ENCODE measurements at places on chromosomes 12 and 14. TPM values are rescaled to one million over a fixed set of nuclear protein-coding genes. Genes with fewer than 3 reads are reported as not detected.

SLC2A3 gene
- 226 TPM for total RNA-seq

GNB3 gene
- 1.6 TPM for total RNA-seq

SMIM10L1 gene
- total RNA-seq, result 11.3 TPM

NR1H4 gene
- not detected for total RNA-seq

CD9 gene
- 47.4 TPM for total RNA-seq

SLC41A2 gene
- 16.4 TPM for total RNA-seq

CCDC197 gene
- total RNA-seq, result not detected

OAS2 gene
- total RNA-seq, result 113 TPM

LGR5 gene
- total RNA-seq, result not detected

GSG1 gene
- not detected for total RNA-seq

DPPA3 gene
- total RNA-seq, result not detected

INHBE gene
- 0.22 TPM for total RNA-seq

MED13L gene
- total RNA-seq, result 66.1 TPM

- DNase-seq, result no peak
These were observed 71.2 kb downstream of the IRF2BPL start for GRCh38 chr14:76957224-76957891.

DNA sequence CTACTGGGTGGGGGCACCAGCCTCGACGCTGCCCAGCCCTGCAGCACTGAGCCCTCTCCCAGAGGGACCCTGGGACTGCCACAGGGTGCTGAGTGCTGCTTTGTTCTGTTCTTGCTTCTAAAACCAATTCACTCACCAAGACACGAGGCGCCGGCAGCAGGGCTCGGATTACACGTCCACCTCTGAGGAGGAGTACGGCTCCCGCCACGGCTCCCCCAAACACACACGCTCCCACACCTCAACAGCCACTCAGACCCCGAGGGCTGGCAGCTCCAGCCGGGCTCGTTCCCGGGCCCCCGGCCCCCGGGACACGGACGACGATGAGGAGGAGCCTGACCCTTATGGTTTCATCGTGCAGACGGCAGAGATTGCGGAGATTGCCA is 24.3 kb downstream of the CEP170B start:
- DNase-seq, result no peak

DNA sequence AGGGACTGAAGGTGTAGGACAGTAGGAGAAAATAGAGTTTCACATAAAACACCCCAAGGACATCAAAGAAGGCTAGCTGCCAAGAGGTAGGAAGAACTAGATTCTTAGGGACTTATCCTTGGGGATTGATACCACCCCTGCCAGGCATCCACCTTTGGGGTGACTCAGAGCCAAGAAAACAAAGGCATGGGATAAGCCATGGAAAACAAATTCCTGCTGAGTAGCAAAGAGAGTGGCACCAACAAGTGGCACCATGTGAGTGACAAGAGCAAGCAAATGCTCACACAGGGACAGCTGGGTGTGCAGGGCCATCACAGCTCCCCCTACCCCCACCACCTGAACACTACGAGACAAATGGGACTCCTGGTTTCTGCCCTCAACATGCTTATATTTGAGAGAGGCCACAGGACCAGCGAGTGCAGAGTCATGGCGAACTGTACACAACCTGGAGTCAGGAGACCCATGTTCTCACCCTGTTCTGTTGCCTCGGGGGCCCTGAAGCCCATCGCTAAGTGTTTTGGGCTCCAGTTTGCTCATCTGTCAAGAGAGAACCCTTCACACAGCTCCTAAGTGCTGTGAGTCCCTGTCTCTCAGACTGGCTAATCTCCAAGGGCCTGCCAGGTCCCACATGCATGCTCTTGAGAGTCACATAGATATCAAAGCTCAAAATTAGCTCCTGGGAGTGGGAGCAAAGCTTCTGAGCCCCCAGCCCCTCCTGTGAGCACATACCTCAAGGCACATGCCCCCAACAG is 91.9 kb downstream of the DPF3 start:
- DNase-seq, result no peak

GRCh38 chr12:49040364-49040855 is 20.2 kb downstream of the KMT2D start:
- no peak for DNase-seq

- no peak for DNase-seq
These were observed 11.9 kb downstream of the RHOF start for GRCh38 chr12:121781484-121781997.

- DNase-seq, result no peak
These were observed 18.8 kb upstream of the PRKAG1 start for GRCh38 chr12:49037111-49037946.

GRCh38 chr14:28576523-28576922 is 190.1 kb upstream of the FOXG1 start:
- DNase-seq, result no peak

DNA sequence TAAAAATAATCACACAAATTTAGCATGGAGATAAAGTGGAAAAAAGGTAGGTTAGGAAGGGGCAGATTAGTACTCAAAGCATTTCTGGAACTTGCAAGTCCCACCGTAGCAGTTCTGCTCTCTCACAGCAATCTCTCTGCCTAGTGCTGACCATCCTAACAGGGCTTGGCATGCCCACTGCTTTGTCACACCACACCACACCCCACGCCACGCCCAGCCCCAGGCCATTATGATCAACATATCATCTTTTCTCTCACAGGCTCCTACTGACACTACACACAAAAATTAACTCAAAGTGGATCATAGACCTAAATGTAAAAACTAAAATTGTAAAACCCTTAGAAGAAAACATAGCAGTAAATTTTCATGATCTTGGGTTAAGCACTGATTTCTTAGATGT is 273.7 kb downstream of the DAD1 start:
- DNase-seq, result no peak

DNA sequence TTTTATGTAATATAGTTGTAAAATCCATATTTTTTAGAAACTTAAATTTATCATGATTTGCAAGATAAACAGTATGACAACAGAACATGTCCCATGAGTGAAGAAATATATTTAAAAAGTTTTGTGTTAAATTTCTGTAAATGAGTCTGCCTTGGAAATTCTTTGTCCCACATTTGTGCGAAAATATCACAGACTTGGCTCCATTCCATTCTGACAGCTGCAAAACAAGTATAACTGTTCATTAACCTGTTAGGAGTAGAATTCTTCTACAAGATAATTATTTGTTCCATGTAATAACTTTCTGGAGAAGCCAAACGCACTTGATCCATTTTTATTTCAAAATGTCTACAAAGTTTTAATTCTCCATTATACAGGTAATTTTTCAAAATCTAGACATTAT is 37.9 kb downstream of the MDM1 start:
- no peak for DNase-seq

DNA sequence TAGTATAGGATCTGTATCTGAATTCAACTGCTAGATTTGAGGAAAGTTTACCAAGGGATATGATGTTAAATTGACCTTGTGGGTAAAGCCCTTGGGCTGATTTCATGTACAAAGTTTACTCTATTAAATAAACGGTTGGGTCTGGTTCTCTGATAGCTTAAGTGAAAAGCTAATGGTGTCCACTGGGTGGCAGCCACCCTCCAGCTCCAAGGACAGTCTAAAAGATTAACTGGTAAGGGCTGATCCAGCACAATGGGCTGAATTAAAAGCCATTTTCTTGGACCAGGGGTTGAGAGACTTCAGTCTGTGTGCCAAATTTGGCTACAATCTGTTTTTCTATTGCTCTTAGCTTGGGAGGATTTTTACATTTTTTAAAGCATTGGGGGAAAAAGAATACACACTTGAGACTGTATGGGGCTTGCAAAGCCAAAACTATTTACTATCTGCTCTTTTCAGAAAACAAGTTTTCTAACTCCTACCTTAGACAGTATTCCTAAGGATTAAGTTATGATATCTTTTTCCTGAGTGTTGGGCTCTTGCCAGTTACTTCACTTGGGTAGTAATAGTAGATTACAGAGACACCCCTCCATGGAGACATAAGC is 116.5 kb downstream of the GPHN start:
- DNase-seq, result no peak

GRCh38 chr14:44388306-44388705 is 118.8 kb downstream of the FSCB start:
- DNase-seq, result no peak

DNA sequence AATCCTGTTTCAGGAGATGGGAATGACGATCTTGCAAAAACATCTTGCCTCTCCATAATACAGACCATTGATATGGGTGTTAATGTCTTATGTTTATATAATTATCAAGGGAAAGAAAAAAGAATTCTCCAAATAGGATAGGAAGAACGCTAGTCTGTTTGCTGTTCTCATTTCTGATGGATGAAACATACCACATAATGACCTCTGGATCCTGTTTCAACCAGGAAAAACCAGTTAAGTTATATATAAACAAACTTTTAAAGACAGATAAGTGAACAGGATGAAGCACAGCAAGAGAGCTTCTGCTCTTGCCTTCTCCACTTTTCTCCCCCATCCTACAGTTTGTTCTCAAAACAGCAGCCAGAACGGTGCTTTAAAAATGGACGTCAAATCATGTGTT is 27.8 kb downstream of the COQ6 start:
- DNase-seq, result no peak

GRCh38 chr12:14431975-14432374 is 66.5 kb downstream of the ATF7IP start:
- no peak for DNase-seq

GRCh38 chr12:51942056-51942455 is 9.4 kb upstream of the ACVR1B start:
- no peak for DNase-seq

GRCh38 chr12:88752183-88752582 is 171.9 kb upstream of the KITLG start:
- DNase-seq, result no peak

- no peak for DNase-seq
These were observed 5.0 kb downstream of the CCND2 start for GRCh38 chr12:4278329-4279197.

DNA sequence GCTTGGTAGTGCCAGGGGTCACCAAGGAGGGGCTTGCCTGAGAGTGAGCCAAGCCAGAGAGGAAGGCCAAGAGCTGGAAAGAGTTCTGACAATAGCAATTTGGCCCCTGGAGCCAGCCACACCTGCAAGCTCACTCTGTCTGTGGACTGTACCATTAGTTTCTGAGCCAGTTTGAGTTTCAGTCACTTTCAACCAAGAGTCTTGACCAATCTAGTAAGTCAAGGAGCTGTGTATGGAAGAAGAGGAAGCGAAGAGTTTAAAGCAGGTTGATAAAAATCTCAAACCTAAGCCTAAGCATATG is 38.5 kb downstream of the NT5DC3 start:
- DNase-seq, result no peak

GRCh38 chr14:23316300-23316699 is 5.0 kb upstream of the PABPN1 start:
- no peak for DNase-seq

GRCh38 chr14:39426605-39427004 is 5.6 kb downstream of the FBXO33 start:
- DNase-seq, result no peak

Measured in activated T-helper 1 cell treated with anti-CD3 and anti-CD28 coated beads, Interleukin-12 subunit alpha, Interleukin-12 subunit beta, Interleukin-2, Interleukin-4 antibody, amounts not matched to agents 30 ng/mL and 10 ng/mL and 1 ng/mL, durations not matched to agents 14 hours and 24 hours and 36 hours (primary cell).